Right lobe of liver (tissue), 6 donors: ENCODE measurements at places on chromosomes 13 and 19.

DNA sequence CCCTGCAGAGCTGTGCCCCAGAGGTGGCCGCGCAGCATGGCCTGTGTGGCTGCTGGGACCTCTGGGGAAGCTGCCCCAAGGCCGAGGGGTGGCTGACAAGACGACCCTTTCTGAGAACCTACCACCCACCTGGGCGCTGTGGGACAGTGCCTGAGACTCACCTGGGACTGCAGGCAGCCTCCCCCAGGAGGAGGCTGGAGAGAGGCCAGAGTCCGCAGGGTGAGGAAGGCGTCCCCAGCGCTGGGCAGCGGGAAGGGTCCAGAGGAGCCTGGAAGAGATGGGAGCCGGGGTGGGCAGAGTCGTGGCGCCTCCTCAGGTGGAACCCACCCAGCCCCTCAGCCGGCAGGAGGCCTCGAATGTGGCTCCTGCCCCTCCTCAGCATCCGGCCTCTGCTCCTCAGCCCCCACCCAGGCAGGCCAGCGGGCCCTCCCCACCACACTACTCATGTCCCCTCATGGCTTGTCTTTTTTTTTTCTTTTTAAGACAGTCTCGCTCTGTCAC lies 25.3 kb downstream of the CILP2 start:
- DNase-seq = no peak

- no peak for DNase-seq
Measured at GRCh38 chr19:3504735-3505134, 1.4 kb upstream of the FZR1 start.

DNA sequence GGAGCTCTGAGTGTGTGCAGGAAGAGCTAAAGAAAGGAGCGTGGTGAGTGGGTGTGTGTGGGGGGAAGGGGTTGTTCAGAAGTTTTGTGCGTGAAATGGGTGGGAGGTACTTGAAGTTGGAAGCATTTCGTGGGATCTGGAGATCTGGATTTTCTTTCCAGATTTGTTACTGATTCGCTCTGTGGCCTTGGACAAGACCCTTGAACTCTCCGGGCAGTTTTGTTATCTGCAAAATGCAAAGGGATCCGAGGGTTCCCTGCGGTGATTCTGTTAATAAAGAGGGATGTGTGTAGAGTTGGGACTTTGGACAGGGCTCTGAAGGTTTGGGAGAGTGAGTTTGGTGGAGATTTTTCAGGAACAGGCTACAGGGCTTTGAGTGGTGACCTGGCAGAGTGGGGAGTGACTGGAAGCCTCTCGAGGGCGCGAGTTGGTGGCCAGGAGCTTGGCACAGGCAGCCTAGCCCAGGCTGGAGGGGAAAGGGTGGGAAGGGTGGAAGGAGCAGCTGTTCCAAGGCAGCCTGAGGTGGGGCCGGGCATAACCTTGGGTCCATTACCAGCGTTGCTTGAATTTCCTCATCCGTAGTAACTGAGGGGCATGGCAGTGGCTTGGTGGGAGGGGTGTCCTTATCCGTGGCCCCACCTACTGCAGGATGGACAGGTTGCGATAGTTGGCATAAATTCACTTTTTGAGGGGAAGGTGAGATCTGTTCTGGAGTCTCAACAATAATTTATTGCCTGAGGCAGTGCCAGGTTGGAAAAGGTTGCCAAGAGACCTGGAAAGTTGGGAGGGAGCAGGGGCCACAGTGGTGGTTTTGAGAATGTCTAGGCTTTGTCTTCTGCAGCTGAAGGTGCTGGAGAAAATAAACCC lies 2.1 kb downstream of the ACTN4 start:
- DNase-seq = peak; percentile 68

GRCh38 chr13:23656637-23657371 lies 86.6 kb downstream of the TNFRSF19 start:
- no peak for DNase-seq

DNA sequence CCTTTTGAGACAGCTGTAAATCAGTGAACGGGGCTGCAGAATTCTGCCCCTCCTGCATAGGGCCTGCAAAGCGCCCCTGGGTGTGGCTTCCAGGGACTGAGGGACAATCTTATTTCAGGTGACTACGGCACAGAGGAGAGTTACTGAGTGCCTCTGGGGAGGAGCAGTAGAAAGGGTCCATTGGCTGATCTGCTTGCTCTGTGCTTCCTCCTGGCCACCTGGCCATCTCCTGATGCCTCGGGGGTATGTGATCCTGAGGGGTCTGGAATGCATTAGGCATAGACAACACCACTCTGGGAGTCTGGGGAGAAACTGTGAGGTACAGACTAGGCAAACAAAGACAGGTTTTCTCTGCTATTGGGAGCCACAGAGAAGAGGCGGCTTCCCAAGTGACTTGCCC lies 2.8 kb downstream of the KCTD15 start:
- no peak for DNase-seq

GRCh38 chr19:49231389-49231788 lies 73.8 kb downstream of the TRPM4 start:
- DNase-seq = peak; percentile 17

DNA sequence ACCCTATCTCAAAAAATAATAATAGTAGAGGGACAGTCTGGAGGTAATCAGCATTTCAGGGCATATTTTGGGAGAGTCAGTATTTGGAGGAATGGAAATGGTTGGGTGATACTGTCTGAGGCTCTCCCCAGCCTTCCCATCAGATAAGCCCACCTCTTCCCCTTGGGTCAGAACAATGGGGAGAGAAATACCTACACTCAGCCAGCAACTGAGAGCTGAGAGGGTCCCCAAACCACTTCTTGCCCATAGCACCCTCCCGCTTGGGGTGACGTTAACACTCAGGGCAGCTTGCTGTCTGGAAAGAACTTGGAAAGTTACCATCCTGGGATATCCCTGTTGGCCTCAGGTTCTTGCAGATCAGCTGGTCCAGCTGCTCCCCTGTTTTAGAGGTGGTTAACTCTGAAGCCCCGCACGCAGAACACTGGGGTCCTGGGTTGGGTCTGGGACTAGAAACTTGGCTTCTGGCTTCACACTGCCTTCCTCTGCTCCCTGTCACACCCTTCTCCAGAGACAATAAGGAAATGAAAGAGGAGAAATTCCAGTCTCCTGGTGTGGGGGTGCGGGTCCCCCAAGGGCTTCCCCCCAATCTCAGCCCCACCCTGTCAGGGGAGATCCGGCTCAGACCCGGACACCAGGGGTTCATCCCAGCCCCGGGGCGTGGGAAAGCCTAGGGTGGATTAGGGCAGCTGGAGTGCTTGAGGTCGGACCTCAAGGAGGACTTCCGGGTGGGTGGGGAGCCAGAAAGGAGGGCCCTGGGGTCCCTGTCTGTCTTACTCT lies 2.5 kb downstream of the FOXA3 start:
- no peak for DNase-seq

DNA sequence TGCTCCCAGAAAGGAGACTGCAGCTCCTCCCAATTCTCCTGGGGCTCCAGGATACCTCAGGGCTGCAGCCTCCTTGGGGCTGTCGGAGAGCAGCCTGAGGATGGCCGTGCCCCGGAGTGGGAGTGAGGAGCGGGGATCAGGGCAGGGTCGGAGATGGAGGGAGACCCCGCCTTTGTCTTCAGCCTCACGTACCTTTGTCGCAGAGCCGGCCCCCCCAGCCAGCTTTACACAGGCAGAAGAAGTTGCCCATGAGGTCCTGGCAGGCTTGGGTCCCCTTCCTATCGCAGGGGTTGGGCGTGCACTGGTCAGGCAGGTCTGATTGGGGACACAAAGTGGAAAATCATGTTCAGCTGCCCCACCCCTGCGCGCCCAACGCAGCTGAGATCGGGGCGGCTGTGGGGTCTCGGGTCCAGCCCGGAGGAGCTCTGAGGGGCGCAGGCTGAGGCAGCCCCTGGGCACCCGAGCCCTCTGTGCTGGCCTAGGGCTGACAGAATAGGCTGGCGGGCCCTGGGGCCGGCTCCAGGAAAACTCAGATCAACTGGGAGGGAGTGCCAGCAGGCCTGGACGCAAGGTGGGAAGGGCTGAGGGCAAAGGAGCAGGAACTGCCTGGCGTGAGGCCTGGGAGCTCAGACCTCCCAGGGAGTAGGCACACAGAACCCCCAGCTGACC lies 24.2 kb downstream of the GAS6 start:
- DNase-seq = peak; percentile 82
